ENCODE measurements at places on chromosomes 5 and 9. TPM values are rescaled to one million over a fixed set of nuclear protein-coding genes. Genes with fewer than 3 reads are reported as not detected.

DNA sequence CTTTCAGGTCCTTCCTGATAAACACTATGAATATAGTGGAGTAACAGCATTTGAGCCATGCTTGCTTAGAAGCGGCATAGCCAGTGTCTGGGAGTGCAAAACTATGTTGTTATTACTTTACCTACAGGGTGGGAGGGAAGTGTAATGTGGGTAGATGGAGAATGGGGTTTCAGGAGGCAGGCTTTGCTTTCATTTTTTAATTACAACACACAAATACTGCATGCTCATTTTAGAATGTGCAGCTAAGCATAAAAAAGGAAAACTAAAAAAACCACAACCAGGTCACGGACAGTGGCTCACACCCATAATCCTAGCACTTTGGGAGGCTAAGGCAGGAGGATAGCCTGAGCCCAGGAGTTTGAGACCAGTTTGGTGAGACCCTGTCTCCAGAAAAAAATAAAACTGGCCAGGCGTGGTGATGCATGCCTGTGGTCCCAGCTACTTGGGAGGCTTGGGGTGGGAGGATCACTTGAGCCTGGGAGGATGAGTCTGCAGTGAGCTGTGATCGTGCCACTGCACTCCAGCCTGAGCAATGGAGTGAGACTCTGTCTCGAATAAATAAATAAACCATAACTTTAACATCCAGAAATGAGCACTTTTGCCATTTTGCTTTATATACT is 20.2 kb downstream of the HAVCR1 start:
- no peak for DNase-seq

DNA sequence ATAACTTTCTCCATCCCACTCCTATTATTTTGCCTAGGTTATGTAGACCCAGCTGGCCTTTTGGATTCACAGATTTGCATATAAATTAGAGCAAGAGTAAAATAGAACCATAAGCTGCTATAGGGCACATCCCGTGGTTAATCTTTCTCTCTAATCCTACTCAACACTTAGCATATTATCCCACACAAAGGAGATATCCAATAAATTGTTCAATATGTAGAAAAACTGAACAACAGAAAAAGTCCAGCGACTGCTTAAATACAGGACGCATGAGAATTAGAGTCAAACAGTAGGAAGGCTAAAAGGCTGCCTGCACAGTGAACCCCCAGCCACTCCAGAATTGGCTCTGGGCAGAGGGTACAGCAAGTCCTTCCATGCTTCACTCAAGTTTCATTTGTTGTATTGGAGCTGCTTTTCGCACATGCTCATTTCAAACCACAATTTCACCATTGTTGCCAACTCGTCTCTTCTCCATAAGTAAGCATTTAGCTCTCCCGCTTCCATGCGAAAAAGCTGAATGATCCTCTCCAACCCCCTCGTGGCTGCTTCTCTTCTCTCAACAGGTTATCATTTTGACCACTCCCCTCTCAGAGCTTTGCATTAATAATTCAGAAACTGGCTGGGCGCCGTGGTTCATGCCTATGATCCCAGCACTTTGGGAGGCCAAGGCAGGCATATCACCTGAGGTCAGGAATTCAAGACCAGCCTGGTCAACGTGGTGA is 14.1 kb upstream of the IQGAP2 start:
- DNase-seq, result peak; percentile 63

DNA sequence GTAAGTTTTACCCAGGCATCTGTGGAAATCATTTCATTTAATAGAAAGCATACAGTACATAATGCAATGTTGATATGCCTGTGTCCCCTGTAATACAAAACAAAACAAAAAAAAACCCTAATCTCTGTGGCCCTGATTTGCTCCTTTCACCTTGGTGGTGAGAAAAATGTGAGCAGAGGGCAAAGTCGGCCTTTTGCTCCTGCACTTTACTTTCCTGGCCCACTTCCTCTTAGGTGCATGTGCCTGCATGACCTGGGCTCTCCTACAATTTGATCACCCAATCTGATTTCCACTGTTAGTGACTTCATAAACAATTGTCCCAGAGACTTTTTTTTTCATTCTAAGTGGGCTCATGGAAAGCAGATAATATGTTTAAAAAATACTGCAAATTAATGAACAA is 424.3 kb downstream of the SEMA5A start:
- DNase-seq, result no peak

GRCh38 chr9:116088396-116088795 is 65.2 kb upstream of the PAPPA start:
- peak; percentile 49 for DNase-seq

GRCh38 chr9:5493679-5494511 is 16.4 kb upstream of the PDCD1LG2 start:
- no peak for DNase-seq

DNA sequence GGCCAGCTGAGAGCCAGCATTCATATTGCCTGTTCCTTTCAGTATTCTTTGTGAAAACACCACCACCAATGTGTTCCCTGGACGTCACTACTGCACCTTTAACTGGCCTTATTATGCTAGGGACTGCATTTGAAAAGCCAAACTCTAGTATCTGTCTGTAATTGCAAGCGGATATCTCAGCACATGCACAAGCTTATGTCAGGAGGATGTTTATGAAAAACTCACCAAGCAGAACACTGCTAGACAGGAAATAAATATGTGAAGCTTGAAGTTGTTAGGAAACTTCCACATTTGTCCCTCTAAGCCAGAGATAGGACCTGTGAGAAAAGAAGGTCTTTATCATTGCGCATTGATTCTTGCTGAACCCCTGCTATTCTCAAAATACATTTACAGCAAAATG is 135.4 kb upstream of the CCDC152 start:
- DNase-seq, result no peak

DNA sequence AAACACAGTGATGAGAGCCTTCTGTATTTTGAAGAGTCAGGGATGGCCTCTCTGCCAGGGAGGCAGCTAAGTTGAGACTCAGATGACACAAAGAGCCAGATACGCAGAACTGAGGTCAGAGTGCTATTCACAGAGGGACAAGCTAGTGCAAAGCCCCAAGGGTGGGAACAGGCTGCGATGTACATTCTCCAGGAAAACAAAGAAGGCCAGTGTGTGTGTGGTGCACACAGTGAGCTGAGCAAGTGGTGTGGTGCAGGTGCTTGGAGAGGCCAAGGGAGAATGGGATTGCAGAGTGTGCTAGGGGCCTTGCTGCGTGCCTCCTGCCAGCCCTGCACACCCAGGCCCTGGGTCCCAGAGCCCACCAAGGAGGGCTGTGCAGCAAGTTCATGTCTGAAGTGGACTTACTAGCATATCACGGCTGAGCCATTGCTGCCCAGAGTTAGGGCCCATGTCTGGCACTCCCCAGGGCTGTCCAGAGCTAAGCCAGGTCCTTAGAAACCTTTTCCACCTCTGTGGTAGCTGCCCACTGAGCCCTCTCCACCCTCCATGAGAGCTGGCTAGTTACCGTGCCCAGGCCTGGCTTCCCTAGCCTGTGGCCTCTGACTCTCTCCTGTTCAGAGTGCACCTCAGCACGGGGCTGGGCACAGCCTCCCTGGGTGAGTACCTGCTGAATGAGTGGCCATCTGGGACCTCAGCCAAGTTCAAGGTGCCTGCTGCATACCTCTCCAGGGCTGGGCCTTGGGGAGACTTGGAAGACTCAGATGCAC is 9.3 kb downstream of the SLC25A48 start:
- peak; percentile 14 for DNase-seq

Gene TMEM232
- total RNA-seq, result 11.0 TPM

DNA sequence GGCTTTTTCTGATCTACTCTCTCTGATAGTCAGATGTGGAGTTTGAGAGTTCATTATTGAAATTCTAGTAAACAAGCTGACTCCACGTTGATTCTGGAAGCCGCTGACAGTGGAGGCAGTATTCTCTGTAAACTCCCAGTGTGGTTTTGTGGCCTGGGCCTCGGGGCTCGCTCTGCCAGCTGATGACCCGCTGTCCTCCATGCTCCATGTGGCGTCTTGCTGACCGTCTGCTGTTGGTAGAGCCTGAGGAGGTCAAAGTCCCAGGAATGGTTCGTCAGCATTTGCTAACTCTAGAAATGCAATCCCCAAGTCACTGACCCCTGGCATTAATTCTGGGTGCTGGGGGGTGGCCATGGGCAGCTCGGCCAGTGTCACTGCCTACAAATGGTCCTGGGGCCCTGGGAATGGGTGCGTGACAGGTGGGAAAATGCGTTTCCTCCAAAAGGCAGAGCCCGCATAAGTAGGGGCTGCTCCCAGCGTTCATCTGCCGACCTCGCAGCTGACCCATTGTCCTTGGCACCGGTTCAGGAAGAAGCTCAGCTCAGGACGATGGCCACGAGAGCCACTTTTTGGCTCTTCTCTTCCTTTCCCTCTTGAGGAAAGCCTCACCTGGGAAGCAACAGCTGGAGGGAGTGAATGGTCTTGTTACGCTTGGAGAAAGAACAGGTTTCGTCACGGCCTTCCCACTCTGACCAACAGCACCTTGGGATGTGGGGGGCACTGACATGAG is 55.1 kb downstream of the MRPL36 start:
- no peak for DNase-seq

Gene AHRR
- total RNA-seq, result 0.88 TPM

DNA sequence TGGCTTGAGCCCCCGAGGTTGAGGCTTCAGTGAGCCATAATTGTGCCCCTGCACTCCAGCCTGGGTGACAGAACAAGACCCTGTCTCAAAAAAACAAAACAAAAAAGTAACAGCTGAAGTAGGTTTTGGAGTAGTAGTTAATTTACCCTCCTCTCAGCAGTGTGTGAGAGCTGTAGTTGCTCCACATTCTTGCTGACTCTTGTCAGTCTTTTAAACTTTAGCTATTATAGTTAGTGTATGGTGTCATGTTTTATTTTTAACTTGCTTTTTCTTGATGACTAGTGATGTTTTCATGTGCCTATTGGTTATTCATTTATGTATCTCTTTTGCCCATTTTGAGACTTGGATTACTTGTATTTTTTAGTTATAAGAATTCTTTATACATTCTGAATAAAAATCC is 52.9 kb upstream of the DHFR start:
- no peak for DNase-seq

Gene TMEM141
- 81.6 TPM for total RNA-seq

Gene SLC36A1
- 4.5 TPM for total RNA-seq

GRCh38 chr5:2075365-2075764 is 192.6 kb upstream of the IRX4 start:
- no peak for DNase-seq

Gene MCIDAS
- total RNA-seq, result 2.7 TPM

DNA sequence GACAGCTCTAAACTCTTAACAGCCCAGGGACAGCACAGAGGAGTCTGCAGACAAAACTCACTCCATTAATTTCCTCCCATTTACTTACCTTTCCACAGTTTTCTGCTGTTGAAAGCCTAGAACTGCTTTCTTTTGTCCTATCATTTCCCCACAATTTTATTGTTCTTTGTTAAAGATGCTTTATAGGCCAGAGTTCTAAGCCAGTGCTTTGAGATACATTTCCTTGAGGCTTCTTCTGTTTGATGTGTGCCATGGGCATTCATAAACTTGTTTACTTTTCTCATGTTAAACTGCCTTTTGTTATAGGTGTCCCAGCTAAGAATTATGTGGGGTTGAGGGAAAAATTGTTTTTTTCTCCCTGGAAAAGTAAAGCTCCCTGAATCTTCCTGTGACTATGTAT is 25.9 kb upstream of the SUB1 start:
- DNase-seq, result no peak

- DNase-seq, result no peak
Observed at GRCh38 chr5:95848701-95849100, 26.2 kb upstream of the GLRX start.

- peak; percentile 38 for DNase-seq
Observed at GRCh38 chr9:114662081-114662989, 4.7 kb upstream of the TEX53 start.

Gene HACD4
- 1.8 TPM for total RNA-seq

DNA sequence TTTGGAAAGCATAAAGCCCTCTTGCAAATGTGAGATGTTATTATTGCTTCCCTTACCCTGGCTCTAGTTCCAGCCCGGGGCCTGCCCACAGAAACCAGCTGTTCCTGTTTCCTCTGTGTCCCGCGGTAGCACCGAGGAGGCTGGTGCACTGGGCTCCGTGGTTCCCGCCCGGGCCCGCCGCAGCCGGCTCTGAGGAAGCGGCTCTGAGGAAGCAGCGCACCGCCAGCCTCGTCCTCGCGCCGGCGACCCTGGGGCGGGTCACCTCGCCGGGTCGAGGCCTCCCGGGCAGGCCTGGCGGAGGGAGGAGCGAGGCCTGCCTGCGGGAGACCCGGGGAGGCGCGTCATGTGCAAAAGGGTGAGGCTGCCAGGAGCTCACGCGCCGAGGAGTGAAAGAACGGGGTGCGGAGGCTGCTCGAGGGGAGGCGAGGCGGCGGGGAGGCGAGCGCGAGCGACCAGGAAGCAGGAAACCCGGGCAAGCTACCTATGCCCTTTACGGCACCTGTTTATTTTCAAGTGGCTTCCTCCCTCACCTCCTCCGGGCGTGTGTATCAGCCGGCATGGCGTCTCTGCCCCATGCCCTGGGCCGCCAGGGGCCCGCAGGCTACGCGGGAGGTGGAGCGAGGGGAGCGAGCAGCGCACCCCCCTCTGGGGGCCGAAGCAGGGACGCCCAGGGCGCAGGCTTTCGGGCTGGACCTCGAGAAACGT is 61.3 kb upstream of the MEGF10 start:
- DNase-seq, result peak; percentile 57

- DNase-seq, result no peak
Observed at GRCh38 chr9:132044176-132044875, 35.3 kb downstream of the MED27 start.

DNA sequence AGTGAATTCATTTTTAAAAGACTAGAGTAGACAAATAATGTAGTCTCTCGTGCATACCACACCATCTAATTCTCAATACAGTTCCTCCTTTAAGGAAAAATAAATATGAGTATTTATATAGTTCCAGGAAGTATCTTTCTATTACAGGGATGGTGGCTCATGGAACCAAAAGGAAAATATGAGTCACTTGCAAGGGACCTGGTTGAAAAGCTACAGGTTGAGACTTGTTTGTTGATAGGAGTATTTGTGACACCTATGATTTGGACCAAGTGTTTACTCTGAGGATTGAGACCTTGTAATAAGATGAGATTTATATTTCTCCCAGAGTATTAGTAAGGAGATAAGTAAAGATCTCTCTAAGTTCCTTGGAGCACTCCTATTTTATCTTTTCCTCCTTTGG is 67.4 kb downstream of the CDO1 start:
- no peak for DNase-seq

Gene SLC4A9
- total RNA-seq, result 0.45 TPM

GRCh38 chr9:92619601-92620300 is 50.2 kb downstream of the IPPK start:
- no peak for DNase-seq

Gene CARD9
- 0.56 TPM for total RNA-seq

Measured in thyroid gland (tissue), 4 donors.